Prostate gland (tissue), 2 donors: ENCODE measurements at places on chromosomes 1 and 21.

- DNase-seq: no peak
Observed at GRCh38 chr21:36396325-36396724, 11.1 kb downstream of the CHAF1B start.

- DNase-seq: no peak
Observed at GRCh38 chr1:198893763-198894444, 255.1 kb downstream of the PTPRC start.

DNA sequence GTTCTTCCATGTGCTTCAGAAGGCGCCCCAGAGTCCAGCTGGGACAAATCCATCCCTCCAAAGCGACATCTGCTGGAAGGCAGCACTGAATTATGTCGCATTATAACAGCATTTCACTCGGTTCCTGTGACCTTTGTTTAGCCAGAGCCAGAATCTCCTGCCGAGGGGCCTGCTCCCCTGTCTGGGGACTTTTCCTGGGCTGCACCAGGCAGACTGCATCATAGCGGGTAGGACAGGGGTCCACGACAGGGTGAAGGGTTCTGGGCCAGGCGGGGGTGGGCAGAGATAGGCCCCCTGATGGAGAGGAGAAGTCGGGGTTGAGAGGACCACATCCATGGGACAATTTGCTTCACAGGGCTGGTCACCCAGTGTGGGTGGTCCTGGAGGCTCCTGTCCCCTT lies 276.9 kb downstream of the MATN1 start:
- DNase-seq: no peak

DNA sequence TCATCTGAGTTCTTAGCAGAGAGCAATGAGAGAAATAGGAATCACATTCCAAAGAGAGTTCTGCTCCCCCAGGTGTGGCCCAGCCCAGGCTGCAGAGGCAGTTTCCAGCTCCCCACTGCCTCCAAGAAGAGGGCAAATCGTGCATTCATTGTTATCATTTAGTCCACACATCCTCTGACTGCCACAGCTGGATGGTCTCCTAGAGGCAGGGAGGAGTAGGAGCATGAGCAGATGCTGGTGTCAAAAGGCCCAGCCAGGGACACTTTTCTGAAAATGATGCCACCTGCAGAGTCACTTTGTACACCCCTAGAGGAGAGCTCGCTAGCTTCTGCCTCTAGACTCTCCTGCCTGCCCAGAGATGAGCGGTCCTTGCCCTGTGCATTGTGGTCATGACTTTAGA lies 33.6 kb upstream of the GNPAT start:
- no peak for DNase-seq

GRCh38 chr21:45045481-45045880 lies 28.9 kb upstream of the ADARB1 start:
- no peak for DNase-seq

- DNase-seq: no peak
Observed at GRCh38 chr1:180415985-180416633, 86.3 kb downstream of the ACBD6 start.

DNA sequence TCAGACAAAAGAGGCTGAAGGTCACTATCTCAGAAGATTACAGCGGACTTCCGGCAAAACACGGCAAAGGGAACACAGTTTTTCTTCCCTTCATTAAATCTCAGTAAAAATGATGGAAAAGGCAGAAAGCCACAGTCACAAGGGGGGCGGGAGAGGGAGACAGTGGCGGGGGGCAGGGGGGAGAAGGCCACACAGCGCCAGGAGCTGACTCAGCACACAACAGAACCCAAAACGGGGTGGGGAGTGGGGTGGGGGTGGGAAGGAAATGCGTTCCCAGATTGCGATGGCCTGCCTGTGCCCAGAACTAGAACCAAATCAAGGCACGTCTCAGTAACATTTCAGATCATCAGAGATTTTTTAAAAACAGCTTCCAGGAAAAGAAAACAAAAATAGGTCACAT lies 13.4 kb downstream of the CFAP74 start:
- no peak for DNase-seq

GRCh38 chr1:161080441-161081405 lies 8.6 kb downstream of the NECTIN4 start:
- no peak for DNase-seq

DNA sequence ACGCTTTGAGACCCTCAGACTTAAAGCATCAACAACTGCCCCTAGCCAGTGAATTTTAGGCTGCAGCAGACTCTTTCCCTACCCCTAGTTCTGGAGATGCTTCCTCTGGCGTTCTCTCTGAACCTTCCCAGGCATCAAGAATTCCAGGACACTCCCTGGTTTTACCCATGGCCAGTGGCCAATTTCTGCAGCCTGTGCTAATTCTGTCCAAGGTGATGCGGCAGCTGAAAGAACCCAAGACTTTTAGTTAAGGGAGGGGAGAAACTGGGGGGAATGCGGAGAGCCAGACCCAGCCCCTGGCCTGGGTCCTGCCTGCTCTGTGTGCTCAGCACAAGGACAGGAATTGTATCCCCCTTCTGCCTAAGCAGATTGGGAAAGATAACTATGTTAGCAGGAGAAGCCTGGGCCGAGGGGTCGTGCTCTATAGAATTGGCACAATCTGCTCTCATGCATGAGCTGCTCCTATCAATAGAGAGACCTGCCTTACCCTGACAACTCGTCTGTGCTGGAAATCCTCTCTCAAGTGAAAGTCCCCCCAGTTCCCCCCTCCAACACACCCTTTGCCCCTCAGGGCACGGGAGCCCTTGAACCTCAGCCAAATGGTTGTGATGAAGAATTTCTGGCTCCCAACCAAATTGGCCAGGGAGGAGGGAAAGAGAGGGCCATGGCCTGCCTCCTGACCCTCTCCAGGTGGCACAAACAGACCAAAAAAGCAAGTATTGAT lies 5.4 kb upstream of the GJA8 start:
- DNase-seq: no peak

- no peak for DNase-seq
Observed at GRCh38 chr1:84021822-84022221, 22.9 kb upstream of the TTLL7 start.

DNA sequence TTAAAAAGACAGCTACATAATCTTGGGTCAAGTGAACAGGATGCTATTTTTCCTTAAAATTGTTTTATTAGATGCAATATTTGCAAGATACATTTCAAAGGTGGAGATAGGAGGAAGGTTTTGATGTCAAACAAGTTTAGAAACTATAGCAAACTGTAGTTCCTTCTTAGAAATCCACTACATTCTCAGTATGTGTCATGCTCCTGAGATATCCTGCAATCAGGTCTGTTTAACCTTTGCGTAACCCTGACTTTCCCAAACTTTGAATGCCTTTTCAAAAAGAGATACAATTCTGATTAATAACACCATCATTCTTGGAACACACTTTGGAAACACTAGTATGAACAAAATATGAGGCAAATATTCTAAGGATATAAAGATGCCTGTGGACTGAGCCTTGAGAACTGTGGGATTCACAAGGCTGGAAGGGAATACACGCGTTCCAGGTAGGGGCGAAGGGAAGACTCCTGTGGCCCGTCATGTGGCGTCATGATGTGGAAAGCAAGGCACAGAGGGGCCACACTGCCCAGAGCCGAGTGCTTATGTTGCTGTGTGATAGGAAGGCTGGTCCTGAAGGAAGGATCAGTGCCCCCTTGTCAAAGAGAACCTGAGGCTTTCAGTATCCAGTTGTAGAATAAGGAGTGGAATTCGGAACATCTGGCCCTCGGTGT lies 19.6 kb upstream of the TARBP1 start:
- no peak for DNase-seq

GRCh38 chr1:33763406-33763805 lies 100.5 kb upstream of the HMGB4 start:
- no peak for DNase-seq
